ENCODE measurements at places on chromosomes 5 and 9. TPM values are rescaled to one million over a fixed set of nuclear protein-coding genes. Genes with fewer than 3 reads are reported as not detected.

DNA sequence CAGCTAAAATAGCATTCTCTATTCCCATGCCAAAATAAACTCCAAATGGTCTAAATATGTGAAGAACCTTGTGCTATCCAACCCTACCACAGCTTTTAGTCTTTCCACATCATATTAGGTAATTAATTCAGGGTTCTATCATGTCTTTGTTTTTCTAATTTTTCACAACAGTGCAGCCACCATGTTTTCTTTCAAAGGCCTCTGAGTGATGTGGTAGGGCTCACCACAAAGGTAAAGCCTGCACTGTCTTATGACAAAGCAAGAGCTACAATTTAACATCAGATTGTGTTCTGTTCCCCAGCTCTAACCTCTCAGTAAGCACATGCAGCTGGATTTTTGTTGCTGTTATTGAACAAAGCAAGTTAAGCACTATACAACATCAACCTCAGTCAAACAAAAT, 52.4 kb downstream of the MEF2C start:
- DNase-seq = no peak

- DNase-seq = no peak
Observed at GRCh38 chr5:151227918-151228447, 4.1 kb upstream of the CCDC69 start.

GRCh38 chr5:155085282-155085989, 71.9 kb downstream of the KIF4B start:
- peak; percentile 29 for DNase-seq

DNA sequence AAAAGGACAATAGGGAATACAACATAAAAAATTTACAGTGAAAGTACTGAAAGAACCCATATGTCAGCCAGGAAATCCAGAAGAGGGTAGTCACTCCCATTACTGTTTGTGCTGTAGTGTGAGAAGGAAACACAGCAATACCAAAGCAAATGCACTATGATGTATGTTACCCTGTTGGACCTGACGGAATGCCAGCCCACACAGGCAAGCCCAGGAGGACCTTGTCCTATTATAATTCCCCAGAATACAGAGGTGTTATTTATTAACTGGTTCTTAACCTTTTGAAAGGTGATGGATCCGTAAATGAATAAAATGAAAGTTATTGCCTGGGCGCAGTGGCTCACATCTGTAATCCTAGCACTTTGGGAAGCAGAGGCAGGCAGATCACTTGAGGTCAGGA, 79.0 kb downstream of the GDA start:
- no peak for DNase-seq

DNA sequence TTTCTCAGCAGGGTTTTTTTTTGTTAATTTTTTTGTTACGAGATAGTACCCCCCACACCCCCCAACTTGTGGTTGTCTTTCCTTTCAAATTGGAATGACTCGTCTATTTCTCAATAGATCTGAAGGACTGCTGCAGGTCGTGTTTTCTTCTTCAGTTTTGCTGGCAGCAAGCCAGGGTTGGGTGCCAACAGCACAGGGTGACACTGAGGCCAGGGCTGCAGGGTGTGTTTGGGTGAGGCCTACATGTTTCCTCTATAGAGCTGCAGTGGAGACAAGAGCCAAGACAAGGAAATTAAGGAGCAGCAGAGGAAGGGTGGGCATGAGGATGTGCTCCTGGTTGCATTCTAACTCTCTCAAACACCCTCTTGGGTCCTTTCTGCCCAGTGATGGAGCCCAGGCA, 52.2 kb downstream of the NXNL2 start:
- no peak for DNase-seq

Gene PDE8B
- 0.64 TPM for total RNA-seq

Gene EIF4E1B
- total RNA-seq = not detected

Gene IFNB1
- total RNA-seq = not detected

DNA sequence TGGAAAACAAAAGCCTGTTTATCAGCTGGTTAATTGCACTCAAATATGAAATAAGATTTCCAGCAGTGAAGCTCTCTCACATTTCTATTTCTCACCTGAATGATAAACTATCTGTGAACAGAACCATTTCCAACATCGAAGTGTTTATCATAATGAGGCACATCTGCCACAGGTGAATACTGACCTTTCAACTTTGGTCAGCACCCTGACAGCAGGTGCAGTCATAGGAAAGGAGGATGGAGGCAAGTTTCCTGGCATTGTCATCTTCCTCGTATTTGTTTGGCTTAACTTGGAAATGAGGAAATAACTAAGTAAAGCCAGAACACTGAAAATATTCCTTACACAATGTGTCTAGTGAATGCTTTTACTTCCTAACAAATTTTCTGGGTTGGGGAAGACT, 716.4 kb downstream of the NR2F1-AS1 start:
- no peak for DNase-seq

DNA sequence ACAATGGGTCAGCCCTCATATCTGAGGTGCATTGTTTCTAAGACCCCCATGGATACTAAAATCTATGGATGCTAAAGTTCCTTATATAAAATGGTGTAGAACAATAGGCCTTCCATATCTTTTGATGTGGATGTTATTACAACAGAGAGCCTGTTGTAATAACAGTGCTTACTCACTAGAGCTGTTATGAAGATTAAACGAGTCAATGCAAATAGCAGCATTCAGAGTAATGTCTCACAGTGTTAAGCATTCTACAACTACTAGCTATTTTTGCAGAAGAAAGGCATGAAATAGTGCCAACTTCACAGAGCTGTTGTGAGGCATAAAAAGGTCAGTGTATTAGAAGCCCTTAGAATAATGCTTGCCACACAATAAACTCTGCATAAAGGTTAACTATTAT, 13.0 kb downstream of the CHSY3 start:
- no peak for DNase-seq

Gene SH3PXD2B
- 32.2 TPM for total RNA-seq

Gene CDO1
- 0.32 TPM for total RNA-seq

GRCh38 chr9:107784235-107784958, 294.8 kb upstream of the KLF4 start:
- peak; percentile 97 for DNase-seq

DNA sequence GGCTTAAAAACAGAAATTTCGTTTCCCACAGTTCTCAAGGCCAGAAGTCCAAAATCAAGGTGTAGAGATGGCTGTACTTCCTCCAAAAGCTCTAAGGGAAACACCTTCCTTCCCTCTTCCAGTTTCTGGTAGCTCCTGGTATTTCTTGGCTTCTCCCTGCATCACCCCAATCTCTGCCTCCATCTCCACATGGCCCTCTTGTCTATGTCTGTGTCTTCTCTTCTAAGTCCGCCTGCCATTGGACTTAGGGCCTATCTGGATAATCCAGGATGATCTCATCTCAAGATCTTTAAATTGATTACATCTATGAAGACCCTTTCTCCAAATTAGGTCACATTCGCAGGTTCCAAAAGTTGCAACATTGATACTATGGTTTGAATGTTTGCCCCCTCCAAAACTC, 105.6 kb downstream of the ATPSCKMT start:
- no peak for DNase-seq

- no peak for DNase-seq
Observed at GRCh38 chr5:10579536-10580521, 16.0 kb downstream of the ANKRD33B start.

GRCh38 chr5:53084546-53085255, 24.9 kb downstream of the MOCS2 start:
- DNase-seq = no peak

- DNase-seq = peak; percentile 14
Observed at GRCh38 chr9:120478208-120478607, 101.8 kb downstream of the CDK5RAP2 start.

DNA sequence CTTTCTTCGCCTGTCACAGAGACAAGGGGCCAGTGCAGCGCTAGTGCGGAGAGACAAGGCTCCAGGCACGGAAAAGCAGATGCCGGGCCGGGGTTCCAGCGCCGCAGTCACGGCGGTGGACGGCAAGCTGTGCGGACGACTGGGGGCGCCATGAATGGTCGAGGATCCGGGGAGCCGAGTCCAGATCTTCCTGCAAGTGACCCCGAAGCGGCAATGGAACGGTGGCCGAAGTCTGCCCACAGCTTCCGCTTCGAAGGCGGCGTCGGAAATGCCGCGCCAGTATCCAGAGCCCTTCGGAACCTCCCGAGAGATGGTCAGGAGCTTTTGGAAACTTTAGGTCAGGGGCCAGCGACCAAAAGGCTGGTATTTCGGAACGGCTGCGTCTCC, 601 bp upstream of the FAF2 start:
- DNase-seq = no peak

GRCh38 chr9:13970426-13970825, 343.5 kb downstream of the NFIB start:
- no peak for DNase-seq

GRCh38 chr5:107388141-107388861, 282.4 kb downstream of the EFNA5 start:
- peak; percentile 73 for DNase-seq

DNA sequence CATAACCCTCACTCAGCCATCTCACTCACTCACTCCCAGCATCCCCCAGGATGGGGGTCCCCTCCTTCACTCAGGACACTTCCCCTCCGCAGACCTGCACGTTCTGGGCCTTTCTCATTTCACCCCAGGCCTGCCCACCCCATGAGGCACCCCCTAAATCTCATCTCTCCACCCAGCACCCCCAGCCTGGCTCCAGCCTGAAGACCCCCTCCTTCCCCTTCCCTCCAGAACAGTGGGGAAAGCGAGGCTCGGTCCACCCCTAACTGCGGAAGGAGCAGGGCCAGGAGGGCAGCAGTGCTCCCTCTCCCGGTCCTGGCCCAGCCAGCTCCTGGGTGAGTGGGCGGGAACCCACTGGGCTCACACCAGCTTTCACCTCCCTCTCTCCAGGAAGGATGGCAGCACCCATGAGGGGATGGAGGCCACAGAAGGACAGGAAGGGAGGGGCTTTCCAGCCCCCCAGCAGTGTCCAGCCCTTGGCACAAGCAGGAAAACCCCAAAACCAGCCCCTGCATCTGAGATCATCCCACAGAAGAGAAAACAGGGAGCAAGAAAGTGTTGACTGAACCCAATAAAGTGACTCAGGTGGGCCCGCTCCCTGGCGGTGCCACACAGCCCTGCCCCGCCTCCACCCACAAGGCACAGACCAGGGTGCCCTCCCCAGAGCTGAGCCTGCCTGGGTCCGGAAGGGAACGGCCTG, 55.0 kb downstream of the LRSAM1 start:
- no peak for DNase-seq

DNA sequence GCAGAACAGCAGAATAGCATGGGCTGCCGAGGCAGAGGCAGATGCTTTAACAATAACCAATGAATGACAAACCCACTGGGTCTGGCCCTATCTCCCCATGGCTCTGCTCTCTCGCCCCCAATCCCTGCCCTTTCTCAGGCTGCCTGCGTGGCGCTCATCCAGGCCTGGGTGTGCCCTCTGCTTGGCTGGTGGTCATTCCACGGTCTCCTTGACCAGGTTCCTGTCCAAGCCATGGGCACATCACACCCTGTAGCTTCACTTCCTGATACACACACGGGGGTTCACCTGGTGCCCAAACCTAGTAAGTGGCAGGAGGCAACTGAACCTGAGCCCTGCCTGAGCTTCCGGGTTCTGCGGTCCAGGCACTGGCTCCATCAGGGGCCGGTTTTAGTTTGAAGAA, 87.6 kb downstream of the DAP start:
- no peak for DNase-seq

- DNase-seq = no peak
Observed at GRCh38 chr5:74252044-74252443, 388.5 kb downstream of the ENC1 start.

Gene MAP1B
- total RNA-seq = 124 TPM

Gene SLC1A3
- total RNA-seq = 1.3 TPM

Gene STK32A
- 0.97 TPM for total RNA-seq

DNA sequence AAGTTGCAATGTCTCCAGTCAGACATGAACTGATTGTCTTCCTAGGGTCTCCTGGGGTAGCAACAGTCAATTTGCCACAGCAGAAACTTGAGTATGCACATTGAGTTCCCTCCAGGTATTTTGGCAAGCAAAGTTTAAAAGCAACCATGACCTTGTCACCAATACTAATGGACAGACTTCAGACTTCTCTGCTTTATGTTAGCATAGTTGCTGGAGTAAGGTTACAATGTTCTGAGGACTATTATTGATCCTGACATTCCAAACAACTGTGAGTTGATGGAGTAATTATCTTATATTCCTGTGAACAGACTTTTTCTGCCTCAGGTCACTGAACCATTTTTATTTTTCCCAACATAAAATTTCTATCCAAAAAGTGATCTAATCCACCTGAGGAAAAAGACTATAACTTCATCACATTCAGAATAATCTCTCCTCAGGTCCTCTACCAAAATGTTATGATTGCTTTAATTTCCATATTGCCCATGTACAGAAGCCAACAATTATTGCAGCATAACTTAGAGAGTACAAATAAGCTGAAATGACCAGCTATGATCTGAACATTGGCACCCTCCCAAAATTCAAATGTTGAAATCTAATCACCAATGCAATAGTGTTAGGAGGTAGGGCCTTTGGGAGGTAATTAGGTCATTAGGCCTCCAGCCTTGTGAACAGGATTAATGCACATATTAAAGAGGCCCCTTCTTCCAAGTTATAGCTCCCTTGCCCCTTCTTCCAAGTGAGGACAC, 228.3 kb downstream of the PDE4D start:
- no peak for DNase-seq

- DNase-seq = no peak
Observed at GRCh38 chr5:134565791-134566740, 40.6 kb downstream of the JADE2 start.

GRCh38 chr9:224026-224425, 9.4 kb downstream of the DOCK8 start:
- DNase-seq = no peak

Gene PTGES
- 16.0 TPM for total RNA-seq

GRCh38 chr9:75333624-75334023, 245.3 kb downstream of the OSTF1 start:
- no peak for DNase-seq

Gene HDAC3
- 53.5 TPM for total RNA-seq

DNA sequence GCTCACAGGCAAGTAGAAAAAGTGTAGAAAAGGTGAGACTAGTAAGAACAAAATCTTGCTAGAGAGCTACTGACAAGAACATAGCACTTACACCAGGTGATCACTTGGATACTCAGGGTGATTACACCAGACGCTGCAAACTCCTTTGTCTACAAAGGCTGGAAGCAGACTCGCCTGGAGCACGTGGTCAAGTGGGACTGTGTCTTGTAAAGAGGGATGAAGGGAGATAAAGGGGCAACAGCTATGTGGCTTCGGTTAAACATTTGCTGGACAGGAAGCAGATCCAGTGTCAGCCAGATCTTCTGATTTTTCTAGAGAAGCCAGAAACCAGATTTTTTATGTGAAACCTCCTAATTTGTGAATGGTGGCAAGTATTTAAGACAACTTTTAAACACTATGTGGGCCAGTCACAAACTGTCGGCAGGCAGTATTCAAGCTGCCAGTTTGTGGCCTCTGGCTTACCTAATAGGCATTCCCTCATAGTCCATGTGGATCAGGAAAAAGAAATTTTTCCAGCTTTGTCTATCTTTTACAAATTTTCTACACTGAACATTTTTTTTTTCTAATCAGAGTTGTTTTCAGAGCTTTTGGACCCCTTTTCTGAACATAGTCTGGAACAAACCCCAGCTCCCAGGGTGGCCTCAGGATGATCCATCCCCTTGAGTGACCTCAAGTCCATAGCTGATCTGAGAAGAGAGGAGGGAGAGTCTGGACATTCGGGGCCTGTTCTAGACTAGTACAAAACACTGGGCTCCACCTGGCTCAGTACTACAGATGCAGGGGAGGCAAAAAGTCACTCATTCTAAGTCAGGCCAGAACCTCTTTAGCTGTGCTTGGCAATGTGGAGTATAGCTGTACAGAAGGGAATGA, 262.9 kb downstream of the ARRDC3 start:
- peak; percentile 28 for DNase-seq

All from fibroblast of villous mesenchyme (primary cell).